ENCODE measurements at places on chromosomes 7 and 10.

DNA sequence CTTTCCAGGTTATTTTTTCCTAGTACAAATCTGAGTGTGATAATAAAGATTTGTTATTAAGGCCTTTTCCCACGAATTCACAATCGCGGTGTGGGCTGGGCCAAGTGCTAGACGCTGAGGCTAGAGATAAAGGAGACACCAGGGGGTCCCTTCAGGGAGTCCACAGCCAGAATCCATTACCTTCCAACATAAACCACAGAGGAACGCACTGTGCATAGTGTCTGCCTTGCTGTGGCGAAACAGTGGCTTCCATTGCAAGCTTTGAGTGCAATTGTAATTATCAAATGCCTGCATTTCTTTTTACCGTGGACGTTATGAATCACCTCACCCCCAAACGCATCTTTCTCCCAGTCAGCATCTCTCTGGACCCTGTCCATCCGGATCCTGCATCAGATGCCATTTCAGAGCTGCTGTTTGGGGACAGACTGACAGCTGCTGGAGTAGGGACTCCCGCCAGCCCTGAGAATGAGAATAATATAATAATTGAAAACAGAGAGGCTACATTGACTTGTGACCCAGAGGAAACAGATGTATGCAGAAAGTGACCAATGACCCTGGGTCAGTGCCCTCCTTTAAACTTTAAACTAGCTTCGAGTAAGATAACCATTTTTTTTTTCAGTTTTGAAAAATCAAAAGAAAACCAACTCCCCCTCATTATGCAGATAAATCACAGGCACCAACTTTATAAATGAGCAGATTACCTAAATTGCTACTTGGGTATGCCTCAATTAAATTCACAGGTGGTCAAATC is 456.2 kb upstream of the NRP1 start:
- DNase-seq, result no peak

DNA sequence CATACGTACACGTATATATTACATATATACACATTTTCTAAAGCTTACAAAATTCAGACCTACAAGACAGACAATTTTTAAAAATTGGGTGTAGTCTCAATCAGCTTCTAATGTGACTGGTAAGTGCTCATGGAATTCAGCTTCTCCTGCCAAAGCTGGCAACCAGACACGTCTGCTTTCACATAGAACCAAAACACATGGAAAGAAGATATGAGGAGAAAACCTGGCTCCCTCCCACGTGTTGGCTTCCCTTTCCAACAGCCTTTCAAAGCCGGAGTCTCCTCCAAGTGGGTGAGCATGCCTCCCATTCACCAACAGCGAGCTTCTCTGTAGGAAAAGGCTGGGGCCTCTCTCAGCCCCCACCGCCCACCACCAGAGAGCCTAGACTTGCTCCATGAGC is 33.4 kb downstream of the CDCA7L start:
- no peak for DNase-seq

- DNase-seq, result no peak
Observed at GRCh38 chr10:10007957-10008356, 1009.7 kb upstream of the CELF2 start.

- DNase-seq, result no peak
Observed at GRCh38 chr10:6482737-6483357, 97.2 kb downstream of the PRKCQ start.

Data from HepG2 (cell line).